ENCODE measurements at places on chromosomes 5 and 9.

- no peak for DNase-seq
These were observed 30.4 kb upstream of the OTULINL start for GRCh38 chr5:14551211-14551610.

GRCh38 chr5:131814990-131815389, 18.2 kb upstream of the FNIP1 start:
- no peak for DNase-seq

DNA sequence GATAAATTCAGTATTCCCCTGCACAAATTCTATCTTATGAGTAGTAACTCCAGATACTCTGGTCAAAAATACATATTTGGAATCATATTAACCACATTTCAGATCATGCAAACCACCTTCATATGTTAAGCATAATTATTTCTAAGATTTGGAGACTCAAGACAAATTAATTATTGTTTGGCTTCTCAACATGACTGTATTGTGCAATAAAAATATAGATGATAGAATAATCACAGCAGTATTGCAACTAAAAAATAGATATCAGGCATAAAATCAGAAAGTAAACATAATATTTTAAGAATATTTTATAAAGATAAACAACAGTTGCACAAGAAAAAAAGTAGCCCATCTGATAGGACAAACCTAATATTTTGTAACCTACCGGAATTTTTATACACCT, 1767.6 kb upstream of the NUDT12 start:
- DNase-seq: no peak

GRCh38 chr5:108637134-108637533, 110.6 kb upstream of the FER start:
- no peak for DNase-seq

GRCh38 chr5:74361406-74362358, 278.8 kb downstream of the ENC1 start:
- DNase-seq: no peak

- no peak for DNase-seq
These were observed at the start of gene STC2 for GRCh38 chr5:173327948-173328843. TSS of gene STC2 (minus strand) at chr5:173328414. CDS start at chr5:173328193, 221 bp downstream.

DNA sequence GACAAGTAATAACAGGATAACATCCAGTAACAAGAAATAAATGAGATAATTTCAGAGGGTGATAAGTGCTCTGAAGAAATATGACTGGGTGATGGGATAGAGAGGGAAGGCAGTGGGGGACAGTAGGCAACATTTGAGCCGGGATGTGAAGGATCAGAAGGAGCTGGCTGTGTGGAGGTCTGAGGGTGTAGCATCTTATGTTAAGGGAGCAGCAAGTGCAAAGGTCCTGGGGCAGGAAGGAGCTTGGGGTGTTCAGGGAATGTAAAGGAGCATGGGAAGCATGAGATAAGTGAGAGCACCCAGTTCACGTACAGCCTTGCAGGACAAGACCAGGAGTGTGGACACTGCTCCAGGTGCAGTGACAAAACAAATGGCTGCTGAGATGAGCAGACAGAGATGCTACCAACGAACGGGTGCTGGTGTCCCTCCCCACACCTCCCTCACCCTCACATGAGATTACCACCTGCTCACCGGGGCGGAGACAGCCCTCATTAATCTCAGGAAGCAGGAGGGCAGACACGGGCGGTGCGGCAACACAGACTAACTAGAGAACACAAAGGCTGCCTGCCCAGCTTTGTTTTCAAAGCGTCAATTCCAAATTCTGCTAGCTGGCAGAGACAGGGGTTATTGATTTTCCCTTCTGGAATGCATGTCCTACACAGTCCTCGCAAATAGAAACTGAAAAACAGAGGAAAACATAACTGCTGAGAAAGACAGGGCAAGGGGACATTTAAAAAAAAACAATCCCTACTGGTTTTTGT, 298.1 kb upstream of the PANK3 start:
- DNase-seq: no peak

- no peak for DNase-seq
These were observed 71.0 kb downstream of the SMARCA2 start for GRCh38 chr9:2086116-2086515.

GRCh38 chr5:77015938-77016569, 14.2 kb upstream of the AGGF1 start:
- DNase-seq: no peak

- no peak for DNase-seq
These were observed 45.8 kb upstream of the ZBTB43 start for GRCh38 chr9:126758916-126759585.

DNA sequence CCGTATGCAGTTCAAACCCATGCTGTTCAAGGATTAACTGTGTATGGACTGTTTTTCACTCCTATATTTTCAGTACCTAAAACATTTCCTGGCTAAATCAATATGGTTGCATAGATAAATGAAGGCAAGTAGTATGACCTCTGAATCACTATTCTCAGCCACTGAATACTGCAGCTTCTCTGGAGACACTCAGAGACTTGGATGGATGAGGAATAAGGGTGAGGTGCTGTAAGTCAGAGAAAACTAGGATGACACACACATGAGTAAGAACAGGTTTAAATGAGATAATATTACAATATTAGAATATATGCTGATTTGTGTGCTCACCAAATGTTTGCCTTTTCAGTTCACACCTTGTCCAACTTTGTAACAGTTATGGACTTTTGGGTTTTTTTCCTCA, 26.0 kb upstream of the ANXA1 start:
- DNase-seq: no peak

GRCh38 chr5:137269274-137269673, 229.9 kb downstream of the SPOCK1 start:
- no peak for DNase-seq

DNA sequence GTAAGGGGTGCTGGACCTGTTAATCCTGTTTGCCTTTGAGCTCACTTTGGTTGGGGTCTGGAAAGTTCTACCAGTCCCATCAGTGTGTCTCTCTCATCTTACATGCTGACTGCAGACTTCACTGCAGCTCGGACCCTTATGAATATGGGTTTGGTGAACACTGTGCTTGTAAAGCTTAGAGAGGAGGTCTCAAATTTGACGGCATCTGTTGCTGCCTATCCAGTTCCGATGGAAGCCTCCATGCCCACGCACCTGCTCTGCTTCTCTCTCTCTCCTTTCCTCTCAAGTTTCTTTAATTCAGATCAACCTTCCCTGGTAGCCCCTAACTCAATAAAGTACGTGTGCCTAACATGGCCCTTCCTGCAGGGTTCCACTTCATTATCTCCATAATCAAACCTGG, 217.9 kb downstream of the HSPA4 start:
- DNase-seq: no peak

DNA sequence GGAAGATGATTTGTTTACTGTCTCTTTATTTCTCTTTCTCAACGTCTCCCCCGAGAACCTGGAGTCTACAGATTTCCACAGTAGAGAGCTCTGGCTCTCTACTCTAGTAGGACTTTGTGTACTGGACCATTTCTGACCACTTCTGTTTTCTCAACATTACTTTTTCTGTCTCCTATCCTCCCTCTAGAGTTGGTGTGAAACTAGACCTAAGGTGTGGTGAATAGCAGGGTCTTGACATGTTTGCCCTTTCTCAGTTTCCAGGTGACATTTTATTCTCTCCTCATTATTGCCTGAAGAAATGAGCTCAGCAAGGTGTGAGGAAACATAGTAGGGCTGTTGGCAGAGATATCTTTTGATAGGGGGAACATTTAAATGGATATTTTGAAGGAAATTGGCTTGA, 62.1 kb upstream of the IL6ST start:
- no peak for DNase-seq

DNA sequence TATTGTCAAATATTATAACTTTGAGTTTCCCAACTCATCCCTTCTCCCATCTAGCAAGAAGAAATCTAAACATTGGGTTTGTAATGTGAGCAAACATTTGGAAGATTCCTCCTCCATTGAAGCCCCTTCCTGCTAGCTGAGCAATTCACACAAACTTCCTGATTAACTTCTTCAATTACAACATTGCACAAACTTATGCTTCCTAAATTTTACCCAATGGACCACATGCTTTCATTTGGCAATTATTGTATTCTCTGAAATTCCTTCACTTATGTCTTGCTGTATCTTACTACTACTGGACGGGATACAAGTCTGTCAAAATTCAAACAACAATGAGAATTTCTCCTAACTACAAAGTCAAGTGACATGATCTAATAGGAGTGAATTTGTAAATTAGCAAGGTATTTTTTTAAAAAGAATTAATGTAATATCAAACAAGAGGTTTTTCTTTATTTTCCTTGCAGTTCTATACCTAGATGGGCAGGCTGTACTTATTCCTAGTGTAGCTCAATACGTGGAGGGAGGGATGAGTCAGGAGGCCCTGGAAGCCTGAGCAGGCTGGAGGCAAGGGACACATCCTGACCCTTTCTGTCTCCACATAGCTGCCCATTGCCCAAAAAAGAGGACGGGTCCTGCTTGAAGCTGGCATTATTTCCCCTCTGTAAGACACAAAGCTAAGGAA, 11.8 kb upstream of the IFNW1 start:
- DNase-seq: no peak

- DNase-seq: no peak
These were observed 4.0 kb downstream of the SNX30 start for GRCh38 chr9:112754578-112754977.

DNA sequence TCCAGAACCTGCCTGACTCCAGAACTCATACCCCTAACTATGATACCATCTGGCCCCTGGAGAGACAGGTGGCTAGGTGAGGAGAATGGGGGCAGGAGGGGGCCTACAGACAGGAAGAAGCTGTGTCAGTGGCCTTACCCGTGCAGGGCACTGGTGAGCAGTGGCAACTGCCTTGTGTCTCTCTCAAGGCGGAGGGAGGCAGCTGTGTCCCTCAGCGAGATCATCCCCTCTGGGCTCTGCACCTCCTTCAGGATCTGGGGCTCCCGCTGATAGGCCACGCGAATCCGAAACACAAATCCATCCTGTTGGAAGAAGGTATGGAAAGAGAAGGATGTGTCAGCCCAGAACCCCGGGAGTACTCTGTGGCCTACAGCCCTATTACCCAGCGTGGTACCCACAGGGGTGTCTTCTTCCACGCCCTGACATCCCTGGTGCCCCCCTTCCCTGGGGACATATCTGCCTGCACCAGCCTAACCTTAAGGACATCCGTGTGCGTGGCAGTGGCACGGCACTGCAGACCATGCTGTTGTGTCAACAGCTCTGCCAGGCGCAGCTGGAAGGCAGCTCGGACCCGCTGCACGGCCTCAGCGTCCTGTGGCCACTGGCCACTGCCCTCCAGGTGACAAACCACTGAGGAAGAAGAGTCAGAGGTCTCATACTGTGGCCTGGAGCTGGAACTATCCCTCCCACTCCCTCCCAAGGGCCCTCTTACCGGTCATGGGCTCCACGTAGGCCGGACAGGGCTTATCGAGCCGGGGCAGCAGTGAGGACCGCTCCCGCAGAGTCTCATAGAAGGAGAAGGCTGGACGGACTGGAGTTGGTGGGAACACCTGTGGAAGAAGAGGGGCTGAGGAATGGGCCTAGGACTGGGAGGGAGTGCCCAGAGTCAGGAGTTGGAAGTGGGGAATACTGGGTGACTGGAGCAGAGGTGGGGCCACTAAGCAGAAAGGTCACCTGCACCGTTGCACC, 7.8 kb downstream of the NOL6 start:
- no peak for DNase-seq

DNA sequence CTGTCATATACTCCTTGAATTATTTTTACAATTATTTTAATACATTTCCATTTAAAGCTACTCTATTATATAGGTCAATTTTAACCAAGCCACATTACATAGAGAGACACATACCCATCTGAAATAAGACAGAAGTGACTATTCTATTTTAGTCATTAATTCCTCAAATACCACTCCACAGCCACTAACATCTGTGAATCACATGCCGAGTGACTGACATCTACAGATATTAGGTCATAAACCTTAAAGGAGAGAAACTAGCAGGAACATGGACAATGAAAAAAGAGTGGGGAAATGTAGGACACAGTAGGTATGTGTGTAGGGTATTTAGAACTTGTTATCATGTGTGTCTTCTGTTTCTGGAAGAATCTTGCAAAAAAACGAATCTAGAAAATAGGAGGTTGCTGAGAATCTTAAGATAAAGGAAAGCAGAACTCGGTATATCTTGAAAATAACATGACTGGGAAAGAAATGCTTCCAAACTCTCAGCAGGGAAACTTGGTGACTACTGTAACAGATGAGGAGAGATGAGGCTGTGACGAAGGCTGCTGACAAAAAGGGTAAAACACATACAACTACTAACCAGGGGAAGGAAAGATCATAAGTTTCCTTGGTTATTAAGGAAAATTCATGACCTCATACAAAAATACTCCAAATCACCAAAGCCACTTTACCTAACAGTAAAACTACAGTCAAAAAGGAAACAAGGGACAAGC, 84.6 kb downstream of the PLPP1 start:
- no peak for DNase-seq

DNA sequence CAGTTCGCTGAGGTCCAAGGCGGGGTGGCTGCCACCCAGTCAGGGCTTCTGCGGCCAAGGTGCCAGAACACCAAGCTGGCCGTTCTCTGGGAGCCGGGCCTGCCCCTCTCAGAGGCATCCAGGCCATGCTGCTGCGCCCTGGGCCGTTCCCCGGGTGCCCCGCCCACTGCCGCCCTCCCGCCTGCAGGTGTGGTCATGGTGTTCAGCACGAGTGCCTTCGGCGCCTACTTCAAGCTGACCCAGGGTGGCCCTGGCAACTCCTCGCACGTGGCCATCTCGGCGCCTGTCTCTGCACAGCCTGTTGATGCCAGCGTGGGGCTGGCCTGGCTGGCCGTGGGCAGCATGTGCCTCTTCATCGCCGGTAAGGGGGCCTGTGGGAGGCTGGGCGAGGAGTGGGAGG, 7.7 kb downstream of the SLC2A8 start:
- DNase-seq: no peak

- DNase-seq: no peak
These were observed 75.9 kb downstream of the IRX2 start for GRCh38 chr5:2675548-2675947.

- no peak for DNase-seq
These were observed 9.9 kb downstream of the C9orf40 start for GRCh38 chr9:74942801-74943200.

- DNase-seq: no peak
These were observed at the start of gene OLFM1 for GRCh38 chr9:135087489-135087792. TSS of gene OLFM1 (plus strand) at chr9:135087668. CDS start at chr9:135087990, 322 bp downstream.

- no peak for DNase-seq
These were observed 34.7 kb upstream of the IDNK start for GRCh38 chr9:83588256-83588655.

- no peak for DNase-seq
These were observed 82.2 kb downstream of the PRELID2 start for GRCh38 chr5:145752947-145753346.

All from activated CD8-positive, alpha-beta memory T cell treated with anti-CD3 and anti-CD28 coated beads for 1 hour (primary cell).